ENCODE measurements at places on chromosomes 7 and 10.
A peak's percentile ranks its signal among the peaks of the same experiment; 100 is the strongest.

GRCh38 chr10:79420974-79421688 is 24.3 kb downstream of the ZCCHC24 start:
- DNase-seq = no peak

DNA sequence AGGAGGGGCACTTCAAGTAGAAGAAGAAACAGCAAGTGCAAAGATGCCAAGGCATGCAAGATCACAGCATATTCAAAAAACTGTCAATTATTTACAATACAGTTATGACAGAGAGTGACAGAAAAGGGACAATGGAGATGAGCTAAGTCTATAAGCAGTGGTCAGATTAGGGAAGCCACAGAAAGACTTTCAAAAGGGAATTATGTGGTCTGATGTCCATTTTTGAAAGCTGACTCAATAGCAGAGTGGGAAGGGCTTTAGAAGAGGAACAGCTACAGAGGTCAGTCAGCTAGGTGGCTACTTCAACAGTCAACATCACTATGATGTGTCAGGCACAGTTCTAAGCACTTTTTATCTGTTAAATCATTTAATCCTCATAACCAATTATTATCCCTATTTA is 45.2 kb upstream of the SPOCK2 start:
- DNase-seq = peak; percentile 95

DNA sequence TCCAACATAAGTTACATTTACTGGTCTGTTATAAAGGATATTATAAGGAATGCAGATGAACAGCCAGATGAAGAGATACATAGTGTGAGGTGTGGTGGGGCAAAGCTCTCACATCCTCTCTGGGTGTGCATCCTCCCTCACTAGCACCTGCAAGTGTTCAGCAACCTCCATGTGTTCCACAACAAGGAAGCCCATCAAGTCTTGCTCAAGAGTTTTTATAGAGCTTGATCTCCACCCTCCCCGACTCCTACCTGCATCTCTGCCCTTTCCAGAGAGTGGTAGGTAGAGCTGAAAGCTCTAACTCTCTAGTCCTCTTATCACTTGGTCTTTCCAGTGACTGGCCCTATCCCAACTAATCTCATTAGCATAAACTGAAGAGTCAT is 12.5 kb upstream of the GHITM start:
- no peak for DNase-seq

DNA sequence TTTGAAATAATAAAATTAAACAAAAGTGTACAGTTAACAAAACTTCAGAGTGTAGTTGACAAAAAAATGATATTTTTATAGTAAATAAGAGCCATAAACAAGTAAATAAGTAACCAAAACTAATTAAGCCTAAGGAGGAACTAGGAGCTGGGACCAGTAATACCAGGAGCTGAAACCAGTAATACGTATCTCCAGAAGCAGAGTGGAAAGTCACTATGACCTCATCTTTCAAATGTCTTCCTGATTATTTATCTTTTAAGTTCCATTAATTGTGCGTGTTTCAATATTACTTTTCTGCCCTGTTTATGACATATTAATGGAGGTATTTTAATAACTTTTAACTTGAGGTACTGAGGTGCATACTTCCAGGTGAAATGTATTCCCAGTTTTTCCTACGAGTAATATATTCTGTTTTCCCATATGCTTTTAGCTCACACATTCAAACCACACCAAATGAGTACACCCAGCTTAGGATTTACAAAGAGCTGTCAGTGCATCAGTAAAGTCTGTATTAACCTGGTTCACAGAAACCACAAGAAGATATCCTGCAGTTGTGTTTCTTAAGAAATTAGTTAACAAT is 283.7 kb upstream of the HGF start:
- DNase-seq = no peak

- no peak for DNase-seq
Measured at GRCh38 chr10:37053476-37053875, 71.9 kb upstream of the ANKRD30A start.

- DNase-seq = no peak
Measured at GRCh38 chr10:3969876-3970666, 185.1 kb upstream of the KLF6 start.

DNA sequence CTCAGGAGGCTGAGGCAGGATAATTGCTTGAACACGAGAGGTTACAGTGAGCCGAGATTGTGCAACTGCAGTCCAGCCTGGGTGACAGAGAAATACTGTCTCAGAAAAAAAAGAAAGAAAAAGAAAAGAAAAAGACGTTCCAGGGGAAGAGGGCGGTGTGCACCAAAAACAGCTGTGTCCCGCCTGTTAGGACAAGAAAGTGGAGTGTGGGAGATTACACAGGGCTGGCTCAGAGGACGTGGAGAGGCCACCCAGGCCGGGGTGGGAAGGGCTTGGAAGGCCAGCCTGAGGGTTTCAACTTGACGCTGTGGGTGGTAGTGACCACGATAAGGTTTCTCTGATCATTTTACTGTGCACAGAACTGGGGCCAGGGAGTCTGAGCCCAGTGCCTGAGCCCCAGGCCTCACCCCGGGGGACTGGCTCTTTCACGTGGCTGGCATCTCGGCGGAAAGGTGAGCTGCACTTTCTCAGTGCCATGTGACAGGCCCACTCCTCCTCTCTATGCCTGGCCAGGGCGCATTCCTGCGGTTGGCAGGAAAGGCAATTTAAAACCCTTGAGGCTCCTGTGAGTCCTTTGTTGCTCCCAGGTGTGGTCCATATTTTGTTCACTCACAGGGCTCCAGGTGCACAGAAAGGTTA is 13.9 kb downstream of the RHBDD2 start:
- DNase-seq = no peak

DNA sequence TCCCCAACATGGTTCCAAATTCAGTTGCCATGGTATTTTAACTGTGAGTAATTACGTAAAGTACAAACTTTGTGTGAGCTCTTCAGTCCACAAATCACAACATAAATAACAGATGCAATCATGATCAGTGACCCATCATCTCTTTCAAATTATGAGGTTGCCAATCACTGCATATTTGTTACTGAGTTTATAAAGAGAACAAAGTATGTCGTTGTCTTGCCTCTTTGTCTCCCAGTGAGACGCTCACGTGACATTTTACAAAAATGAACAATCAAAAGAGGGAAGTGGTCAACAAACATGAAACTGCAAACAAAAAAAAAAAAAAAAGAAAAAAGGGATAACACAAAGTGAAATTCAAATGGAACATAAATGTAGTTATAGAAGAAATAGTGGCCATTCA is 122.7 kb upstream of the PDSS1 start:
- DNase-seq = no peak

GRCh38 chr10:104127411-104127810 is 5.4 kb downstream of the SFR1 start:
- no peak for DNase-seq

GRCh38 chr10:103667356-103667755 is 173.9 kb downstream of the NEURL1 start:
- no peak for DNase-seq

- no peak for DNase-seq
Measured at GRCh38 chr7:71239586-71240268, 107.8 kb downstream of the GALNT17 start.

GRCh38 chr10:53701213-53701612 is 928.6 kb upstream of the MBL2 start:
- DNase-seq = no peak

- DNase-seq = no peak
Measured at GRCh38 chr10:47063858-47064257, 152.6 kb downstream of the PTPN20 start.

DNA sequence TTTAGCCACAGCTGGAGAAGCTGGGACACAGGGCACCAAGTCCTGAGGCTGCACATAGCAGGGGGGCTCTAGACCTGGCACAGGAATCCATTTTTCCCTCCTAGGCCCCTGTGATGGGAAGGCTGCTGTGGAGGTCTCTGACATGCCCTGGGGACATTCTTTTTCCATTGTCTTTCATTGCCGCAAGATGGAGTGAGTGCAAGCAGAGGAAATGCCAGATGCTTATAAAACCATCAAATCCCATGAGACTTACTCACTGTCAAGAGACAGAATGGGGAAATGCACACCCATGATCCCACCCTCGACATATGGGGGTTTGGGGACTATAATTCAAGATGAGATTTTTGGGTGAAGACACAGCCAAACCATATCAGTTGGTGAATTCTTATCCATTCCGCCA is 94.7 kb upstream of the FERD3L start:
- DNase-seq = no peak

GRCh38 chr10:21985541-21985940 is 18.0 kb downstream of the DNAJC1 start:
- DNase-seq = no peak

GRCh38 chr7:44693641-44694313 is 54.9 kb upstream of the ZMIZ2 start:
- DNase-seq = no peak

GRCh38 chr10:21524526-21525366 is 736 bp downstream of the SKIDA1 start:
- no peak for DNase-seq

GRCh38 chr10:88095223-88095721 is 231.8 kb downstream of the PTEN start:
- no peak for DNase-seq

DNA sequence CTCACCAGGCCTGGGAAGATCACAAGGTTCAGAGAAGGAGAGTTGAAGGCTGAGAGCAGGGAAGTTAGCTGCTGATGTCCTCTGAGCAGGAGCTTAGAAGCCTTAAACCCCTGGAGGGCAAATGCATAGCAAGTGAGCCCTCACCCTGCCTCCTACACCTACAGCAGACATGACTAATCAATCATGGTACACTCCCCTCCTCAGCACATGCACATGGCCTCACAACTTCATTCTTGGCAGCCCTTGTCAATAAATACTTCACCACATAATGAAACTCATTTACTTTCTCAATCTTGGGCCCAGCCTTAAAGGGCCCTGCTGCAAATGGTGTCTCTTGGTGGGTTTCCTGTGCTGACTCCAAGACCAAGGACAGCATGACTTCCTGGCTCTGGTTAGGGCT is 12.9 kb downstream of the MMRN2 start:
- no peak for DNase-seq

DNA sequence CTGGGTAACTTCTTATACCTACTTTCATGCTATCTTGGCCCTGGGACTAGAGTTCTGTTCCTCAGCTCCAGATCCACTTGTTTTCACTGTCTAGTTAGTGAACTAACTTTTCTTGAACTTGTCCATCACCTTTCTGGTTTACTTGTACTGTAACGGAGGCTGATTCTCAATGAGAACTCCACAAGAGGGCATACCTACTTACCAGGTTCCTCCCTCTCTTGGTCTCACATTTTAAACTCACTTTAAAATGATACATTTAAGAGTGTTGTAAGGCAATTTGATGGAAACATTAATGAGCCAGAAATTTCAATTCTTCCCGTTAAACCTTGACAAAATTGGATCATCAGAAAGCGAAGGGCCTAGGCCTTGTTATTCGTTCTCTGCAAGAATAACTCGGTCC is 111.6 kb downstream of the MAGI2 start:
- DNase-seq = no peak

Measured in RCC 7860 (cell line).